ENCODE measurements at places on chromosomes 3 and 15. TPM values are rescaled to one million over a fixed set of nuclear protein-coding genes. Genes with fewer than 3 reads are reported as not detected.

CLDN1 gene
- polyA plus RNA-seq, result 66.8 TPM

SMARCC1 gene
- 111 TPM for polyA plus RNA-seq

SCN11A gene
- 1.4 TPM for polyA plus RNA-seq

SCAPER gene
- 21.6 TPM for polyA plus RNA-seq

STARD5 gene
- 4.5 TPM for polyA plus RNA-seq

WDR72 gene
- polyA plus RNA-seq, result 60.8 TPM

TM4SF1 gene
- 56.5 TPM for polyA plus RNA-seq

P2RY12 gene
- 0.60 TPM for polyA plus RNA-seq

- no peak for DNase-seq
Measured at GRCh38 chr3:127418560-127419147, 130.8 kb upstream of the PRR20G start.

GRCh38 chr3:150376001-150376848, 31.9 kb upstream of the TSC22D2 start:
- no peak for DNase-seq

DNA sequence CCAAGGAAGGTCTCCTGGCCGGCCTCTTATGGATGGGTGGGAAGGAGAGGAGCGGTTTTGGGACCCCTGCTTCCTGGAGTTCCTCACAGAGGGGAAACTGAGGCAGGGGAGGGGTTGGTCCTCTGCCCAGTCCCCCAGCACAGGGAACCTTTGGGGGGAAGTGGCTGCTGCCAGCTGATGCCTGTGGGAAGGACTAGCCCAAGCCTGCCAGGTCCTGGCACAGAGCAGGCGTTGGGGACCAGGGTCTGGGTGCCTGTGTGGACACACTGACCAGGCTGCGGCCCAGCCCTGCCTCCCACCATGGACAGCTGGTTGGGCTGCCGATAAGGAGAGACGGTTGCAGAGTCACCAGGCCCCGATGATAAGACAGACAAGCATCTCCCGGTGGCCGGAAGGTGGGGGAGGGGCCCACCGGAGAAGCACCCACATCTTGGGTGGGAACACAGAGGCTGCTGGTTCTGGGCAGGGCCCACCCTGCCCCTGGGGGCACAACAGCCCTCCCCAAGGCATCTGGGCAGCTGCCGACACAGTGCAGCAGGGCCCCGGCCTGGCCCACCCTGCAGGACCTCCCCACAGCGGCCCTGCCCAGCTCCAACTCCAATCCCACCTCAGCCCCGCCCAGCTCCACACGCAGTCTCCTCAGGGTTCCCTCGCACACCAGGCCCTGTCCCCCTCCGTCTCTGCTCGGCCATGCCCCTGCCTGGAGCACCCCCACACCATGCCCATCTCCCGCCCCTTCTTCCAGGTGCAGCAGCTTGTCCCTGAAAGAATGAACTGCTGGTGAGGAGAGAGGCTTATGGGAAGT, 50.7 kb downstream of the DNAJB8 start:
- DNase-seq, result no peak

GRCh38 chr3:170077361-170077760, 39.6 kb downstream of the GPR160 start:
- DNase-seq, result no peak

DNA sequence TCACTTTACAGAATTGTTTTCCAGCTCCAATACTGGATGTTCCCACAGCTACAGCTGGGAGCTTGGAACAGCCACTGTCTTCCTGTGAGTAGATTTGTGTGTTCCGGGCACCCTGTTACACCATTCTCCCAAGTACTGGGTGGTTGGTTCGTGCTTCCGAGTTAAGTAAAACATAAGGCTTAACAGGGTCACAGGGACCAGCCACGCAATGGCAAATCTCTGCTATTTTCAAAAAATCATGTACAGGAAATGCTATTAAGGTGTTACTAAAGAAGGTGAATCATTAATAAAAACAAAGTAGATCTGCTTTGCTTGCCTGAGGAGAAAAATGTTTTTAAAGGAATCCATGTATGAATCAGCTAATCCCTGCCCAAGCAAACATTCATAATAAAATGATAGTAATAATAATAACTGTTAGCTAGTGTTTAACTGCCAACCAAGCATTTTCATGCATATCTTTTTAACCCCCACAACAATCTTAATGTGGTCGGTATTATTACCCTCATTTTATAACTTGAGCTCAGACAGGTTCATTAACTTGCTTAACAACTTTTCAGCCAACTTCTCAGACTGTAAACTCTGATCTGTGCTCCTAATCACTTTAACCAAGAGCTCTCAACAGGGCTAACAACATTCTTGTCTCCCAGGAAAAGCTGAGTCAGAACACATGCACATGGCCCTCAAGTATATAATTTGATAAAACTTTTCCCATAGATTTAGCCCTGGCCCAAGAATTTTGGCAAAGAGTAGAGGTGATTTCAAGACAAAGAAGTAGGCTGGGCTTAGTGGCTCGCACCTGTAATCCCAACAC, 2.7 kb upstream of the C2CD4A start:
- DNase-seq, result no peak

- DNase-seq, result no peak
Measured at GRCh38 chr3:98058244-98058960, 23.3 kb upstream of the GABRR3 start.

DNA sequence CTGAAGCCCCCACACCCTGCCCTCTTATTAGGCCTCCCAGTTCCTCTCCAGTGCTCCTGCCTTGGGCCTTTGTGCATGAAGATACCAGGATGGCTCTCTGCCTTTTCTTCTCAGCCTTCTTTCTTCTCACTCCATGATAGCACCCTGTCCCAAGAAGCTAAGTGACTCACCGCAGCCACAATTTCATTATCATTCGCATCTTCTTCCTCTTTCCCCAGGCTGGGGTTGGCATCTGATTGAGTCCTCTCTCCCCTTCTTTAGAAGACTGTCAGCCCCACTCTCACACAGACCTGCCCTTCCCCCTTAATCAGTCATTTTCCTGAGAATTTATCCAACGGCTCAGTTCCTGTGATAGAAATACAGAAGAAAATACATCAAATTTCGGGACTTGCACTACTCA, 102.0 kb downstream of the STAC start:
- DNase-seq, result no peak

- DNase-seq, result no peak
Measured at GRCh38 chr3:131605916-131606315, 103.1 kb upstream of the MRPL3 start.

DNA sequence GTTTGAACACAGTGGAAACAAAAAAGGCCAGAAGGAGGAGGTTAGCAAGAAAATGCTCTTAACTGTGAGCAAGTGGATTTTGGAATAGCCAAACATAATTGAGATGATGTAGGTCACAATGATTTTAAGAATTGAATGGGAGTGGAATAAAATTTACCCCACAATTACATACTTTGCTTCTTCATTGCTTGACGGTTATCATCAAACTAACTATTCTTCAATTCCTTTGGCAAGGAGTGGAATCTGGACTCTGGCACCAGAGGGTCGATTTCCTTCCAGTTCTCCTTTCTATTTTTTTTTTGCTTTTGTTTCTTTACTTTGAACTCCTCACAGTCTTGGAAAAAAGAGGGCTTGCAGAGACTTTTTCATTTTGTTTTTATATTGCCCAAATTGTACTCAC, 634.5 kb upstream of the TGFBR2 start:
- no peak for DNase-seq

DNA sequence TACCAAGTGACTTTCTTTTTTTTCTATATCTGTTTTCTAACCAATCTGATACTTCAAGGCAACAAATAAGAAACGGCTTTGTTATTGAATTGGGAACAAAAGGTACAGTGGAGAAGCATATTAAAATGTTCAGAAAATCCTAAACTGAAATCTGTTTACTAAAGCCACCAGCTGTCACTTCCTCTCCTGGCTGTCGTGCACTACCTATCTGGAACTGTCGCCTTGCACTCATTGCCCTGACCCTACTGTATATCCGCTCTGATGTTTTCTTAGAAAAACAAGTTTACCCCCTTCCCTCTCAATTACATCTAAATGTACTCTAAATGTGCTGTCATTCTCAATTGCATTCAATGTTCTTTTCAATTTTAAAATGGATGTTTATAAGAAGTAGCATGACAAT, 439.8 kb upstream of the ARRDC4 start:
- no peak for DNase-seq

DNA sequence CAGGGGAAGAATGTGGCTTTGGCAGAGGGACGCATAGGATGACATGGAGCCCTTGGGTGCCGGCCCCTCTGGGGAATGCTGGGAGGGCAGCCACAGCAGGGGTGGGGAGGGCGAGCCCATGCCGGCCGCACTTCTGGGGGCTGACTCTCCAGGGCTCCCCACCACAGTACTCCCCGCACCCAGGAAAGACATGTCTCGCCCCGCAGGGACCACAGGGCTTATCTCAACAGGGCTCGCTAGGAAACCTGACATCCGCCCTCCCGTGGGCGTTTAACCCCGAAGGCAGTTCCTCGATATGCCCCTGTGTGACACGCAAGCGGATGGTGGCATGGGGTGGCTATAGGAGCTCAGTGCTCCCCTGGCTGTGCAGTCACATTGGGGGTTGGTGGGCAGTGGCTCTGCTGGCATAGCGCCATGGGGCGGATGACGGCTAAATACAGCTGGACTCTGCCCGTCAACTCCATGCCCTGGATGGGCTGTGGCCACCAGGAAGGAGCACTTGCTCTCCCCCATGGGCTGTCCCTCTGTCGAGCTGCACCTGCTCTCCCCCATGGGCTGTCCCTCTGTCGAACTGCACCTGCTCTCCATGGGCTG, 141.4 kb downstream of the ADAMTS17 start:
- DNase-seq, result no peak

- DNase-seq, result no peak
Measured at GRCh38 chr3:104635872-104636580, 730.7 kb upstream of the ALCAM start.

DNA sequence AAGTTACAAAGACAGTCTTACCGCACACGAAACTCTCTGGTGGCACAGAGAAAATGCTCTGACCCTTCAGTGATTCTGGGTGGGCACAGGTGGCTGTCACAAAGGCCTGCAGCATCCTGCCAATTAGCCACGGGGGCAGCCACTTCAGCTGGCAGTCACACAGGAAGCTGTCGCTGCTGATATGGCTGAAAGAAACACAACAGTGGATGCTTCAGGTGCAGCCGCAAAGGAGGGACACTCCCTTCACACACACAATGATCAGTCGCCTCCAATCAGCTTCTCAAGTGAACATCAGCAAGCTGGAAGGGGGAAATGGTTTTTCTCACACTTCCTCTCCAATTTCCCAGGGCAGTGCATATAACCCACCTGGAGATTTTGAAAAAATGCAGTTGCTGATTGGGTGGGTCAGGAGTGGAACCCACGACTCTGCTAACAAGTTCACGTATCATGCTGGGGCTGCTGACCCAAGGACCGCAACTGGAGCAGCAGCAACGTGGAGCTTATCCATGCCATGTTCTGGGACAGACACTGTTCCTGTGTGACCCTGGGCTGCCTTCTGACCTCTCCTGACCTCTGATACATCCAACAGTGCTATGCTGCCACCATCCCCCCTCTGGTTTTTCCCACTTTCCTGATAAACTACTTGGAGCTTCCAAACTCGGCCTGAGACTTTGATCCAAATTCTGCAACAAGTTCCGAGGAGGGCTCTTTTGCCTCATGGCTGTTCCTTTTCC, 106.6 kb downstream of the LRIG1 start:
- DNase-seq, result no peak

- no peak for DNase-seq
Measured at GRCh38 chr3:157493627-157494550, 9.3 kb downstream of the VEPH1 start.

DNA sequence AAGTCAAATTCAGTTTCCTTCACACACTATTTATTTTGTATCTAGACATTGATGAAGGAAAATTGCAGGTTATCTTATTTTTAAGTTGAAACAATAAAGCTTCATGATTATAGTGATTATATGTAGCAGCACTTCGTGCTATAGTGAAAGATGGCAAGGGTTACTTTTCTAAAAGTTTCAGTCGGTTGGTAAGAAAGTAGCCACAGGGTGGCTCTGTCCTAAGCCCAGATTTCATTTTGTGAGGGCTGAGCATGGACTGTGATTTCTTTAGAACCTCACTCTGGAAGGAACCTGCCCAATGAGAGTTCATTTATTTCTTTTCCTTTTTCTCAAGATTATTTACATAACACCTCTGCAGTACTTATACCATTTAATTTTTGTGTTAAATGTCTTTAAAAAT, 66.5 kb downstream of the NME9 start:
- no peak for DNase-seq

GRCh38 chr3:72568083-72568482, 280.2 kb downstream of the SHQ1 start:
- no peak for DNase-seq

DNA sequence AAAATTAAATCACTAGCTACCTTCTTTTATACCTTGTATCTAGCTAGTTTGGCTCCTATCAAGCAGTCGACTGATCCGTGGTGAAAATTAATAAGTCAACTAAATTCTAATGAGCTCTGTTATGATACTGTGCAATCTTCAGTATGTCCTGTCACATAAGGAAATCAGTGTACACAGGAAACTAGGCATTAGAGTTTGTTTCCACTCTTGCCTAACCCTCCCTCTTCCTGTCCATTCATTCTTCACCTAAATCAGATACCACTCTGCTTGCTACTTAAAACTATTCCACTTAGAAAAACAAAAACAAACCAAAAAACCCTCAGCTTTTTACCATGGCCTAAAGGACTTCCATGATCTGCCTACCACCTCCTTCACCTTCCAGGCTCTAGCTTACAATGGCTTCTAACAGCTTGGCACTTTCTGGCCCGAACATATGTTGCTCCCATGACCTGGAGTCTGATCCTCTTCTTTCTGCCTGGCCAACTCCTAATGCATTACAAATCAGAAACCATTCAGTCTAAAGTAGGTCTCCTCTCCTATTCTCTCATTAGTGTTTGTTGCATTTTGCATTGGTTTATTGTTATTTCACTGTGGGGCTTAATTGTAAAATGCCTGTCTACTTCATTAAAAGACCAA, 7.9 kb downstream of the RFC4 start:
- no peak for DNase-seq

DNA sequence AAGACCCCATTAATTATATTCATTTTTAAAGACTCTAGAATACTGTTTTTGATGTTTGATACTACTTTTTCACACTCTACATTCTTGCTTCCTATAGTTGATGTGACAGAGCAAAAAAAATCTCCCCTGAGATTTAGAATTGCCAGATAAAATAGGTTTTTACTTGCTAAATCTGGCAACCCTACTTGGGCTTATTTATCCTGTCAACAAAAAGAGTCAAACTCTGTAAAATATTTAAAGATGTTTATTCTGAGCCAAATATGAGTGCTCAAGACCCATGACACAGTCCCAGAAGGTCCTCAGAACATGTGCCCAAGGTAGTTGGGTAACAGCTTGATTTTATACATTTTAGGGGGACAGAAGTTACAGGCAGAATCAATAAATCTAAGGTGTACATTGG, 72.3 kb downstream of the DAPK2 start:
- DNase-seq, result no peak

- DNase-seq, result no peak
Measured at GRCh38 chr3:150372722-150373121, 35.4 kb upstream of the TSC22D2 start.

- DNase-seq, result no peak
Measured at GRCh38 chr3:80192936-80193335, 425.1 kb upstream of the ROBO1 start.

Measured in left renal pelvis (tissue), 4 donors.